ENCODE measurements at places on chromosomes 7 and 10.

DNA sequence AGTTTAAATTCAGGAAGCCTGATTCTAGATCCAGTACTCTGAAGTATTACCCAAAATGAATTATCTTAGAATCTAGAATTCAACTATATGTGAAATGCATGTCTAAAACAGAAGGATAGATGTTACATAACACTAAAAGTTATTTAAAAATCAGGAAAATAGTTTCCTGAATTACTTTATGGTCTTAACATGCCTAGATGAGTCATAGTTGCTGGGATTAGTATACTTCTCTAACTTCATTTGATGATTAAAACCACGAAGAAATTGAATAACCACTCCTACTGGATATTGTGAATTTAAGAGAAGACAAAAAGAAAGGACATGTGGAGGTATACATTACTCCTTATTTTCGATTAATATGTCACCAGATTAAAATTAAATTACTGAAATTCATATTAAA is 65.5 kb downstream of the ATAD1 start:
- no peak for DNase-seq

- no peak for DNase-seq
Observed at GRCh38 chr10:45456822-45457221, 82.8 kb downstream of the ALOX5 start.

- no peak for DNase-seq
Observed at GRCh38 chr10:14602807-14603533, 171.7 kb downstream of the FAM107B start.

- peak; percentile 16 for DNase-seq
Observed at GRCh38 chr7:108570146-108570755, 577 bp downstream of the DNAJB9 start.

- DNase-seq = no peak
Observed at GRCh38 chr7:80413383-80413945, 98.4 kb downstream of the GNAT3 start.

GRCh38 chr7:148340438-148341280 is 249.9 kb upstream of the C7orf33 start:
- DNase-seq = no peak

DNA sequence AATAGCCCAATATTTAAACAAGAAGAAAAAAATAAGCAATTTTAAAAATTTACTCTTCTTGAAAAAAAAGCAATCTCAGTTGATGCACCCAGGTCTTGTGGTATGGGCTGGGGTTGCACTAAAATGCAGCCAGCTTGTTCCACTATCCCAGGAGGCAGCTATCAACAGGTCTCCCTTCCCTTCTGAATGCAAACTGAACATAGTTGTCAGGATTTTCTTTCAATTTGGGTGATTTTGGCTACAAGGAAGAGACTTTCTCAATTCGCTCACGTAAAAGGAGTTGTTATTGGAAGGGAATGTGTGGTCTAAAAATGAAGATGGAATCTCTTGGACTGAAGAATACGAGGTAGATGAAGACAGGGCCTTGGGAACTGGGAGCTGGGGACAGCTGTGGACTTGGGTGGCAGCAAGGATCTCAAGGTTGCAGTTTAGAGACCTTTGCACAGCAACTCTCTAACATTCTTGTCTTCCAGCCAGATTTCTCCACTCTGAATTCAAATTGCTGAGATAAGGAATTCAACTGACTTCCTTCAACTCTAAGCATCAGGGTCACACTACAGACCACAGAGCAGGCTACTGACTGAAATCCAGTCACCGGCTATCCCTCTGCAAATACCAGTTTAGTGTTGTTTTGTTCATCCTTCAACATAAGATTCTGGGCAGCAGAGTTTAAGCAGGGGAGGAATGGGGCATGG is 3.1 kb upstream of the TMEM26 start:
- no peak for DNase-seq

DNA sequence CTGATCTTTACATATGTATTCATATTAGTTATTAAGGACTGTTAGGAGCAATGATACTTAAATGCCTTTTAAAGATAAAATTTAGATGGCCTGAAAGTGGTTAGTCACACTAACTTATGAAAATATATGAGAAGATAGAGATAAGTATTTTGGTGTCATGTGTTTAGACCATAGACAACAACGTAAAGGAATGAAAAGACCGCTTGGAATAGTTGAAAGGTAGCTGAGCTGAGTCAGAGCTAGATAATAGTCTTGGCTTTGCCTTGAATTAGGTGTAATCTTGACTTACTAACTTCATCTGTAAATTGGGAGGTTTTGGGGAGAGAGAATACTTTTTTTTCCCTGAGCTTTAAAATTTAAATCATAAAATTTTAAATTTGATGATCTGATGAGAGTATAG is 127.0 kb downstream of the LYZL1 start:
- DNase-seq = no peak

All from putamen (tissue), 1 donor.